ENCODE measurements at places on chromosomes 12 and 14. TPM values are rescaled to one million over a fixed set of nuclear protein-coding genes. Genes with fewer than 3 reads are reported as not detected.

The KITLG gene
- total RNA-seq: not detected

The RFX4 gene
- total RNA-seq: not detected

The CLEC6A gene
- not detected for total RNA-seq

The RIPK3 gene
- 5.9 TPM for total RNA-seq

The CMA1 gene
- 0.34 TPM for total RNA-seq

The ADCY6 gene
- total RNA-seq: not detected

The DCAF4 gene
- 19.4 TPM for total RNA-seq

The EEF1AKMT3 gene
- 4.0 TPM for total RNA-seq

Data from activated CD8-positive, alpha-beta T cell treated with anti-CD3 and anti-CD28 coated beads for 36 hours (primary cell).